ENCODE measurements at places on chromosomes 16 and 17. TPM values are rescaled to one million over a fixed set of nuclear protein-coding genes. Genes with fewer than 3 reads are reported as not detected.
A peak's percentile ranks its signal among the peaks of the same experiment; 100 is the strongest.

- DNase-seq: no peak
These were observed 45.1 kb downstream of the BAIAP2 start for GRCh38 chr17:81080019-81080418.

GRCh38 chr16:89407282-89407924, 83.0 kb downstream of the ANKRD11 start:
- no peak for DNase-seq

DNA sequence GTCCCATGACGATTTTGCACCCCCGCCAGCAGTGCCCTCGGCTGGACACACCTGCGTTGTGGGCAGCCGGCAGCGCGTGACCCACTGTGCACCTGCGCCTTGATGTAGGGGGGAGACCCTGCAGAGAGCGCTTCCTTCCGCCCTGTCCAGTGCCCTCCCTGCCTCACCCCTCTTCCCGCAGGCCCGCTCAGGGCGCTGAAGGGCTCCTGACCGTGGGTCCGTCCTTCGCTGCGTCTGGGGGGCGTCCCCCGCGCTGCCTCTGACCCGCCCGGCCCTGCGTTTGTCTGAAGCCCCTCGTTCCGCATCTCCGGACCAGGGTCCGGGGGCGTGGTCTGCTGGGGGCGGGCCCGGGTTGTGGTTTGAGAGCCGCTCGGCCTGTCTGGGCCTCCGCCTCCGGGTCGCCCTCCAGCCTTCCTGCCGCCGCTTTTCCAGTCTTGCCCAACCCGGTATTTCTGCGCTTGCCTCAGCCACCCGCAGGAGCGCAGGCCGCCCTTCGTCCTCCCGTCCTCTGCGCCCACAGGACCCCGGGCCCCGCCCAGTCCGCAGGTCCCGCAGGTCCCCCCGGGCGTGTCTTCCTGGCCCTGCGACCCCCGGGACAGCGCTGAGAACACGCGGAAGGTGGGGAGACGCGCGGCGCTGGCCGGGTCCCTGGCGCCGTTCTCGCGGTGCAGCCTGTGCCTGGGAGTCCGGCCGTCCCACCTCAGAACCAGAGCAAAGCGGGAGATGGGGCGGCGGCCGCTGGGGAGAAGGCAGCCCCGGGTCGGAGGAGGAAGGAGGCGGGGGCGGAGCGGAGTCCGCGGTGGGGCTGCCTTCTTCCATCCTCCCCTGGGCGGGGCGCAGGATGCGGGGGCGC, 4.0 kb upstream of the IL17C start:
- no peak for DNase-seq

DNA sequence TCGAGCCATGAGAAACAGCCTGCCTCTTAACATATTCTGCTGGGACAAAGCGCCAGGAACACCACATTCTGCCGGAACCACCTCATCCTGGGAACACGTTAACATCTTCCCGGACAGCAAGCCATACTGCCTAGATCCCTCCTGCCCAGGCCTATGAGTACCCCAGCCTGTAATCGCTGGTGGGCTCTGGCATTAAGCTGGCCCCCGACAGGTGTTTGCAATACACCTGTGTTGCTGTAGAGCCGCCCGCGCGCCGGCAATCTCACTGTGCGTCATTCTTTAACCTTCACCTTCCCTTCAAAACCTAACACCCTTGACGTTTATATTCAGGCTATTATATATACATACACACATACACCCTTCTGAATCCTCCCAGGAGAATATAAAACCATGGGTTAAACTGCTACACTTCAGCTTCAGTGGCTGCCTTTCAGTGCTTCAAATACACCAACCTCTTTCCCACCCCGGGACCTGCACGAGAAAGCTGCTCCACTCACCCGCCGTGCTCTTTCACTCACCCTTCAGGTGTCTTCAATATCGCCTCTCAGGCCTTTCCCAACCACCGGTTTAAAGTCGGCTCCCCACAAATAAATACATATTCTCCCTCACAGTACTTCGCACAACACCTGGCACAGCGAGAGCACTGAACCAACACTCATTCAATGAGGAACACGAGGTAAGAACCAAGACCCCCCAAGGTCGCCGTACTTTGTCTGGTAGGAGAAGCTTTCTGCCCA, 1.0 kb upstream of the ENDOV start:
- DNase-seq: no peak

DNA sequence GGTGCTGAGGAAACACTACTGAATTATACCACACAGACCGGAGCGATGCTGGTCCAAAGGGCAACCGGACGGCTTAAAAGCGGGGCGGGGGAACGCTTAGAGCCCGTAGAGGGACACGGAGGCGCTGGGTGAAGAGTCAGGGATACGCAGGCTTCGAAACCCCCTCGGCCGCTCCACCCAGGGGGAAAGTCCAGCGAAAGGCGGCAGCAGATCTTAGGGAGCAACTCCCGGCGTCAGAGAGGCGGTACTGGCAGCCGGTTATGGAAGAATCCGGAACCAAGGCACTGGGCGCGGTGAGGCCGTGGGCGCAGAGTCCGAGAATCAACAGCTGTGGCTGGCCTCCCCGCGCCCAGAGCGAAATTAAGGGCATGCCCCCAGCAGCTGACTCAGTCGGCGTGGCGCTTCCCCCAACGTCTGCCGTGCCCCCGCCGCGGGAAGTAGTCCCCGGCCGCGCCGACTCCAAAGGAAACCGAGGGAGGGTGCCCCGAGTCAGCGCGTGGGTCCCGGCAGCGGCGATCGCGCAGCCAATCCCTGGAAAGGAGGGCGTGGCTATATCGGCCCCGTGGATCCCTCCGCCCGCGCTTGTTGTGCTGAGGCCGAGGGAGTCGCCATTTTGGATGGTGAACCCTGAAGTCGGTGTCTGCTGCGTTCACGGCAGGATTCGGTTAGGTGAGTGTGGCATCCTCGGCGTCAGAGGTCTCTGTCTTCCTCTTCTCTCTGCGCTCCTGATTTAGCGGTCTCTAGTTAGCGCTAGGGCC, at the start of gene IST1:
Gene IST1, plus strand, starts transcription at position 611 of the 758 bp plus-strand sequence. CDS start 20,110 bp downstream, outside the sequence.
- DNase-seq: peak; percentile 98

DNA sequence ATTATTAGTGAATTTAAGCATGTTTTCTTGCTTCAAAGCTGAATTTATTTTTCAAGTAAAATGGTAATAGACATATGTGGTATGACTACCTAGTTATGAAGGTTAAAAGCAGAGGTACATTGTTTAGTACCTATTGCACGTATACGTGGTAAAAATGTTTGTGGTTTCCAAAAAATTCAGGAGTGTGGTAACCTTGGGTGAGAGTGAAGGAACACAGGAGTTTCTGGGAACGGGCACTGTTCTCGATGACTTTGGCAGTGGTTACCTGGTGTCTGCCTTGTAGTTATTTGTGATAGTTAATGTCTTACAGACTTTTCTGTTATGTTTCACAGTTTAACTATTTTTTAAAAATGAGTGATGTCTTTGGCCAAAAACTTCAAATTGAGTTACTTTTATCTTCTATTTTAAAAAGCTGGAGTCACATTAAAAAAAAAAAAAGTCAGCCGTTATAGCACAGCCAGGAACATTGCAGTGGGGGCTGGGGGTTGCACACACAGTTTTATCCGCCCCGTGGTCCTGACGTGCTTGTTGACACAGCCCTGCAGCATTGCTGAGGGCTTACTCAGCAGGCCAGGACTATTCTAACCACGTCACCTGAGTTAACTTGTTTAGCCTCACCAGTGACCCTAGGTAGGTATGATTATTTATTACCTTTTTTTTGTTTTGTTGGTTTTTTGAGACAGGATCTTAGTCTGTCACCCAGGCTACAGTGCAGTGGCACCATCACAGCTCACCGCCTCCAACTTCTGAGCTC, 10.9 kb downstream of the JPT2 start:
- DNase-seq: no peak

DNA sequence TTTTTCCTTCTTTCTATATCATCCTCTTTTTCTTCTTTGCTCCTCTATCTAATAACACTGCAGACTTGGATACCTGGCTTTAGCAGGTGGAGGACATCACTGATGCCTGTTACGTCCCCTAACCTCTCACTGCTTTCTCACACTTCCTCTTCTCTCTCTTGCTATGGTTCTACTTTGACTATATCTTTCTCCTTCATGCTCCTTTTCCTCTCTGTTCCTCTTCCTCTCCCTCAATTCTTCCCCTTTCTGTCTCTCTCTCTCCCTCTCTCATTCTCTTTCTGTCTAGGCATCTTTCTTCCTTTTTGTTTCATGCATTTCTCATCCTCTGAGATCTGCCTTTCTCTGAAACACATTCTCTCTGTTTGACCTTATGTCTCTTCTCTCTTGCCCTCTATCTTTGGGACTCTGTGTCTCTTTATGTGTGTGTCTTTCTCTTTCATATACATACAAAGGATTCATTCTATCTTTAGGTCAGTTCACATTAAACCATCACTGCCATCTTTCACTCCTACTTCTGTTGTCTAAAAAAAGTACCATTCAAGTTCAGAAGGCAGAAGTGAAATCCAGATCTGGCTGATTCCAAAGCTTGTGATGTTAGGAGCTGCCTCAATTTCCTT, 353.7 kb downstream of the SHISA9 start:
- no peak for DNase-seq

- DNase-seq: no peak
These were observed 70.3 kb downstream of the RAI1 start for GRCh38 chr17:17751489-17752088.

GRCh38 chr16:83968891-83969649, 1.0 kb downstream of the NECAB2 start:
- no peak for DNase-seq

DNA sequence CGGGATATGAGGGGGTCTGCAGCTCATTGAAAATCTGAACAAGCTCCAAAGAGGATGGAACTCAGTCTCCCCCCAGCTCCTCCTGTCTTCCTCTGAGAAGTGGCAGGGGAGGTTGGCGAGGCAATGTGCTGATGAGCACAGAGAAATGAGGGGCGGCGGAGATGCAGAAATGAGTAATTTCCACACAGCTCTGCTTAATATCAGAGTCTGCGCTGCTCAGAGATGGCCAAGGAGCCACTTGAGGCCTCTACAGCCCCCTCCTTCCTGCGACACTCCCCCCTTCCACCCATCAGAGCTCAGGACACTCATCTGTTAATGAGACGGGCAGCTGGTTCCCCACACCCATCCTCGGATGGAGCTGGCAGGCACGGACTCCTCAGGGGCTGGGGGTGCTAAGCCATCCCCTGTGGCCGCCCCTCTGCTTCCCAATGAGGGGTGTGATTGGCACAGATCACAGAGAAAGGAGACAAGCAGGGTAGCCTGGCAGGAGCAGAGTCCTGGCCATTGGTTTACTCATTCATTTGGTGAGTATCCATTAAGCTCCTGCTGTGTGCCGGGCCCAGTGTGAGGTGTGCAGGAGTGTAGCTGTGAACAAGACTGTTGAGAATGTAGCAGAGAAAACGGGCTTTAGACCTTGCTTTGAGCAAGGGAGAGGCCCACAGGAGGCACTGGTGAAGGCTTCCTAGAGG, 12.7 kb upstream of the CRHR1 start:
- no peak for DNase-seq

GRCh38 chr17:2051061-2051932, 3.6 kb upstream of the HIC1 start:
- DNase-seq: peak; percentile 48

GRCh38 chr17:10156948-10157607, 41.3 kb downstream of the GAS7 start:
- no peak for DNase-seq

DNA sequence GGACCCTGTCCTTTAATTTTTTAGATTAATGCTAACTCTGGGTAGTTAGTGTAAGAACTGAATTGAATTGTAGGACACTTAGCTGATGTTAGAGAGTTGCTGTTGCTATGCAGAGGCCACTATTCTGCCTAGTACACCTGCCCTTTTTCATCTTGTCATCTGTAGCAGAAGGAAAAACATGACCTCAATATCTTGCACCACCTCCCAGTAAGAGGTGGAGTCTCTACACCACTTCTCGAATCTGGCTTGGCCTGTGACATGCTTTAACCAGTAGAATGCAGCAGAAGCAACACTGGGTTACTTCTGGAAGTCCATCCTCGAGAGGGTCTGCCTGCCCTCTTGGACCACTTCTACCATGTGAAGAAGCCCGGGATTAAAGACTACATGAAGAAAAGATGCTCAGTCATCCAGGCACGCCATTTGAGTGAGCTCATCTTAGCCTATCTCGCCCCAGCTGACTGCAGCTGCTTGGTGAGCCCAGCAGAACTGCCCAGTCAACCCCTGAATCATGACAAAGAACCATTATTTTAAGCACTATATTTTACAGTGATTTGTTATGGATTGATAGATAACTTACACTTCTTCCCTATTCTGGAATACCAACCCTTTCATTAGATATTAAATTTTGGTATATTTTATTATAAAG, 153.5 kb downstream of the MYO1D start:
- DNase-seq: no peak

DNA sequence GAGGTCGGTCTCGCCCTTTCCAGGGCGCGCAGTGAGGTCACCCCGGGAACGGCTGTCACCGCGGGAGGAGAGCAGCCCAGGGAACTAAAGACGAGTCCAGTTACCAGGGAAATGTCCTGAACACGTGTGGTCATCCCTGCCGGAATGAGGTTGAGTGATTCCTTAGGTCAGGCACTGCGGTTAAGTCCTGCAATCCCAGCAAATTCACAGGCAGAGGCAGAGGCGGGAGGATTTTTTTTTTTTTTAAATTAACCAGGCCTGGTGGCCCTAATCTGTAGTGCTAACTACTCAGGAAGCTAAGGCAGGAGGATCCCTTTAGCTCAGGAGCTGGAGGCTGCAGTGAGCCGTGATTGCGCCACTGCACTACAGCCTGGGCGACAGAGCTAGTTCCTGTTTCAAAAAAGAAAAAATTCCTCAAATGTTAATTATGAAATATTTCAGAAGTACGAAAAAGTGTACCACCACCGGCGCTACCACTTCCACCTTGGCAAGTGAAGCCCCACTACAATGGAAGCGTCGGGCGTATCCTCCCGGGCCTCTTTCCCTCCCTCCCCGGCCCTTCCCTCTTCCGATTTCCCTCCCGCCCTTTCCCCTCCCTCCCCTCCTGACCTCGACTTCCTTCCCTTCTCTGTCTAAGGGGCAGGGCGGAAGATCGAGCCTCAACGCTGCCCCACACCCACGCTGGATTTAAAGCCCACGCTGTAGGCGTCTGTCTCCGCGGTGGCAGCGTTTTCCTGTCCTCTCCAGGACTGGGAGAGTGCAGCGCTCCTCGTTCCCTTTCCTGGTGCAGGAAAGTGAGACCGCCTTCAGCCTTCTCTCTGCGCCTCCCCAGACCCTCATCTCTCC, 27.3 kb downstream of the SLFN11 start:
- peak; percentile 66 for DNase-seq

DNA sequence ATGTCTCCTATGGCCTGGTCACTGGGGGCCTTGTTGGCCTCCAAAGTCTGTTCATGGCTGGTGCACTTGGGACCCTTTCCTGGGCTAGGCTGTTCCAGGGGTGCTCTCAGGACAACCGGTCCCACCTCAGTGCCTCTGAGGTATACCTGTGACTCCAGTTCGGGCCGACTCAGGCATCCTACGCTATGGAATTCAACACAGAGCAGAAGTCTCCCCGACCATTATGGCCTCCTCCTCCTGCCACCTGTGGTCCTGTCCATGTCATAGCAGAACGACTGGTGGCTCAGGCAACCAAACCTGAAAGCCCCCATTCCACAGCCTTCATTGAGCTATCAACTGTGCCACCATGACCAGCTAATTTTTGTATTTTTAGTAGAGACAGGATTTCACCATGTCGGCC, 8.5 kb upstream of the PSMD7 start:
- DNase-seq: no peak

- DNase-seq: no peak
These were observed 16.3 kb upstream of the SALL1 start for GRCh38 chr16:51167170-51167895.

- no peak for DNase-seq
These were observed 10.5 kb downstream of the TSPOAP1 start for GRCh38 chr17:58318065-58318481.

Gene ARL2BP
- total RNA-seq: 17.1 TPM

Gene KRT33B
- total RNA-seq: not detected

Gene OR1A1
- total RNA-seq: not detected

Gene TPSG1
- total RNA-seq: 0.15 TPM

Gene TOP3A
- 19.8 TPM for total RNA-seq

Gene PRAC1
- total RNA-seq: not detected

Gene NAGS
- 51.3 TPM for total RNA-seq

Gene UTS2R
- total RNA-seq: not detected

Gene LPCAT2
- 1.6 TPM for total RNA-seq

Gene STRADA
- 13.4 TPM for total RNA-seq

Measured in left lobe of liver (tissue), 2 donors.